Activated CD4-positive, alpha-beta memory T cell treated with anti-CD3 and anti-CD28 coated beads for 36 hours (primary cell): ENCODE measurements at places on chromosomes 5 and 9.

GRCh38 chr5:32785611-32786254 lies 74.6 kb downstream of the NPR3 start:
- no peak for DNase-seq

GRCh38 chr9:115758441-115758840 lies 395.1 kb upstream of the PAPPA start:
- DNase-seq, result no peak

DNA sequence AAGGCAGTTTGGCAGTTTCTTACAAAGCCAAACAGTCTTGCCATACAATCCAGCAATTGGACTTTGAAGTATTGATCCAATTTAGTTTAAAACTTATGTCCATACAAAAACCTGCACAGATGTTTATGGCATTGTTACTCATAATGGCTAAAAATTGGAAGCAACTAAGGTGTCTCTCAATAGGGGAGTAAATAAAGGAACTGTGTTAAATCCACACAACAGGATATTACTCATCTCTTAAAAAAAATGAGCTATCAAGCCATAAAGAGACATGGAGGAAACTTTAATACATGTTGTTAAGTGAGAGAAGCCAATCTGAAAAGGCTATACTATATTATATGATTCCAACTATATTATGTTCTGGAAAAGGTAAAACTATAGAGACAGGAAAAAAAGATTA lies 313.6 kb upstream of the CD180 start:
- DNase-seq, result no peak

GRCh38 chr5:157157293-157157891 lies 8.7 kb downstream of the GARIN3 start:
- no peak for DNase-seq

DNA sequence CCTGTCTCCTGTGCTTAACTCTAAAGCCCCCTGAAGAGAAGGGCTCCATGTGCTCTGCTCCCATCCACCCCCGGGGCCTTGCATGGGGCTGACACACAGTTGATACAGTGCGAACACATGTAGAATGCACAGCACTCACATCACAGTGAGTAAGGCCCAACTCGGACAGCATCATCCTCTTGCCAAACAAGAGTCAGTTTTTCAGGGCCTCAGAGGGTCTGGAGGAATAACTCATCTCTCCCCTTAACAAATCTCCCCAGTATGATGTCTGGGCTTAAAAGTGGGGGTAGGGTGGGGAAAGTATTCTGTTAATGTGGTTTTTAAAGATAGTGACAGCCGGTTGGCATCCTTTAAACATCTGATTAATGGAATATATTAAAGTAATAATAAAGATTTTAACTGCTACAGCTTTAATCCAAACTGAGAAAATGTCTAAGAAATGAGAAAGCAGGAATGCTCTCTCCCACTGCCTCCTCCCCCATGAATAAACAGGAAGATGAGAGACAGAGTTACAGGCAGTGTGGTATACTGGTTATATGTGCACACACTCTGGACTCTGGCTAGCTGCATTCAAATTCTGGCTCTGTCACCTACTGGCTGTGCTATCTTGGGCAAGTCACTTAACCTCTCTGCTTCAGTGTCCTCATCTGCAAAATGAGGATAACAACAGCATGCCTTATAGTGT lies 22.5 kb downstream of the APBA1 start:
- no peak for DNase-seq

DNA sequence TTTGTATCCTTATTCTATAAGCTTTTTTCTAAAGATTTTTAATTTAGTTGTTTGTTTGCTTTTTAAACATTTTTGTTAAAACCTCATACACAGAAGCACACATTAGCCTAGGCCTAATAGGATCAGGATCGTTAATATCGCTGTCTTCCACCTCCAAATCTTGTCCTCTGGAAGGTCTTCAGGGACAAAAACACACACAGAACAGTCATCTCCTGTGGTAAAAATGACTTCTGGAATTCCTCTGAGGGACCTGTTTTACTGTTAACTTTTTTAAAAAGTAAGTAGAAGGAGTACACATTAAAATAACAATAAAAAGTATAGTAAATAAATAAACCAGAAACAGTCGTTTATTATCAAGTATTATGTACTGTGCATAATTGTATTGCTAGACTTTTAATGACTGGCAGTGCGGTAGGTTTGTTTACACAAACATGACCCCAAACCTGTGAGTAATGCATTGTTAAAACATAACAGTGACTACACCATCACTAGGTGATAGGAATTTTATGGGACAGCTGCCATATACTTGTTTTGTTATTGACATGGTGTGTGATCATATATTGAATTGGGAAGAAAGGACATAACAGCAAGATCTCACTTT lies 109.6 kb downstream of the ZCCHC7 start:
- no peak for DNase-seq

DNA sequence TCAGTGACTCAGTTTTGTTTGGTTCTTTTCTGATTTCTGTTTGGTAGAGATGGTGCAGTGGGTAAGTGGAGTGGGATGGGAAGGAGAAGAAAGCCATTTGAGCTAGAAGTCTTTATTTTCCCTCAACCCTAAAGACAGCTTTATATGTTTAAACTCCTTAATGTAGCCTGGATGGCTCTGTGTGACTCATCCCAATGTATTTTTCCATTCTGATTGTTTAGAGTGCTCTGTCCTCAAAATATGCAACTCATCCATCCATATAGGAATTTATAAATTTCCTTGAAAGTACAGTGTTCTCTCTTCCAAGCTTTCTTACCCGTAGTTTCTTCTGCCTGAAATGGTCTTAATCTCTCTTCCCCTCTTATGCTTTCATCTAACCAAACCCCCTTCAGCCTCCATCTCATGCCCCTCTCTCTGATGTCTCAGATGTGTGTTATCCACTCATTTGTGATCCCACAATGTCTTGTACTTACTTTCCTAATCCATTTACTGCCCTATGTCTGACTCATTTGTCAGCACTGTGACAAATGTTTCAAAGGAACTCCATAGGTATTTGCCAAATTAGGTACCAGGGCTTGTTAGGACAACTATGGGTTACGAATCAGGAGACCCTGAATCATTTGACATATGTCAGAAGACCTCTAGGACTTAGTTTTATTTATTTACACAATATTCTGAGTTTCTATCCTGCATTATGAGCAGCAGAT lies 217.5 kb upstream of the SGCD start:
- no peak for DNase-seq

GRCh38 chr5:68266457-68266856 lies 50.9 kb downstream of the PIK3R1 start:
- DNase-seq, result no peak

DNA sequence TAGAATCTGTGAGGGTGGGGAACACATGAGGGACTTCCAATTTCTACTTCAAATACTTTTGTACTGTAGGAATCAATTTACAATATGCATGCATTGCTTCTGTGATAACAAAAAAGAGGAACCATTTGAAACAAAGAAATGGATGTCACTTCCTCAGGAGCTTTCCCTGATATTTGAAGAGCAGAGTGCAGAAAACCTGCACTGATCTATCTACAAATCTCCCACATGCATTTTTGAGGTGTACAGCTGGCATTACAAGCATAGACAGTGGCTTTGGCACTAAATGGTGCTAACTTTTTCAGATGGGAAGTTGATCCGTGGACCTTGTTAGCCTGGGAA lies 27.7 kb downstream of the YIPF5 start:
- no peak for DNase-seq

- DNase-seq, result no peak
Observed at GRCh38 chr5:82730913-82731312, 346.3 kb downstream of the TMEM167A start.

GRCh38 chr9:83471241-83471640 lies 67.0 kb downstream of the FRMD3 start:
- no peak for DNase-seq

DNA sequence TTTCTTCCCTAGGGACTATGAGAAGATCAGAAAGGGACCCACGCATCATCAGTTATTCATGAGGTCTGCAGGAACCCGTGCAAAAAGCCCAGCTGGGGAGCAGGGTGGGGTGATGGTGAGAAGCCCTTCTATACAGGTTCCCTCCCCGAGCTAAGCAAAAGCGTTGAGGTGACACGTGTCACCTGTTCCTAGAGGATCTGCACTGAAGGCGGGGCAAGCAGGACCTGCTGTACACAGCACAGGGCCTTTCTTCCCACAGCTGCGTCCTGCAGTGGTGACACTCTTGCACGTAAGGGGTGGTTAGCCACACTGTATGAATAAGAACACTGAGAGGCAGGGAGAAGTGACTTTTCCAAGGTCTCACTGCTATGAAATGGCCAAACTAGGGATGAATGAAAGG lies 37.2 kb upstream of the SH3PXD2B start:
- DNase-seq, result no peak

- no peak for DNase-seq
Observed at GRCh38 chr5:89191374-89191773, 308.4 kb upstream of the MEF2C start.

DNA sequence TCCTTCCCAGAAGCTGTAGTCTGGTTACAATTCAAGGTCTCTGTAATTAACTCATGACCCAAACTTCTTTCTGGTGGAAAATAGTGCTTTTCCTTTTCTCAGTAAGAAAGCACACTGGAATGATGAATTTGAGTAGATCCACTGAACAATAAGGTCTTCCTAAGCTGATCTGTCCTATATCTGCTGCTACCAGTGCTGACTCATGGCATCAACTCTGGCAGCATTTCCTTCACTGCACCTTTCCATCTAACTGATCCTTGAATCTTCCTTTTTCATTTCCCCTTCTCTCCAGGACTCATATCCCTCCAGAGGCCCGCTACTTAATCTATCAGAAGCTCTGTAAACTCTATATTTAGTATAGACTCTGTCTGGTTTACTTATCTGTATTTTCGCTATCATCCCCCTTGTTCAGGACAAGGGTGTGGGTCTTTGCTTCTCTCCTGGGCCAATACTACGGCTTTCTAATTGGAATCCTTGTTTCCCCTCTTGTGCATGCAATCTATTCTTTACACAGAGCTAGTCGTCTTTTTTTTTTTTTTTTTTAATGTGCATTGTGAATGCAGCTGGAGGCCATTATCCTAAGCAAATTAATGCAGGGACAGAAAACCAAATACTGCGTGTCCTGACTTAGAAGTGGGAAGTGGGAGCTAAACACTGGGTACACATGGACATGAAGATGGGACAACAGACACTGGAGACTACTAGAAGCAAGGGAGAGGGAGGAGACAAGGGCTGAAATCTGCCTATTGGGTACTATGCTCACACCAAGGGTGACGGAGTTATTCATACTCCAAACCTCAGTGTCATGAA lies 192.2 kb upstream of the RPS23 start:
- DNase-seq, result no peak

- DNase-seq, result no peak
Observed at GRCh38 chr5:185095-186070, 5.9 kb upstream of the LRRC14B start.

- DNase-seq, result no peak
Observed at GRCh38 chr5:9430306-9430705, 115.6 kb downstream of the SEMA5A start.

DNA sequence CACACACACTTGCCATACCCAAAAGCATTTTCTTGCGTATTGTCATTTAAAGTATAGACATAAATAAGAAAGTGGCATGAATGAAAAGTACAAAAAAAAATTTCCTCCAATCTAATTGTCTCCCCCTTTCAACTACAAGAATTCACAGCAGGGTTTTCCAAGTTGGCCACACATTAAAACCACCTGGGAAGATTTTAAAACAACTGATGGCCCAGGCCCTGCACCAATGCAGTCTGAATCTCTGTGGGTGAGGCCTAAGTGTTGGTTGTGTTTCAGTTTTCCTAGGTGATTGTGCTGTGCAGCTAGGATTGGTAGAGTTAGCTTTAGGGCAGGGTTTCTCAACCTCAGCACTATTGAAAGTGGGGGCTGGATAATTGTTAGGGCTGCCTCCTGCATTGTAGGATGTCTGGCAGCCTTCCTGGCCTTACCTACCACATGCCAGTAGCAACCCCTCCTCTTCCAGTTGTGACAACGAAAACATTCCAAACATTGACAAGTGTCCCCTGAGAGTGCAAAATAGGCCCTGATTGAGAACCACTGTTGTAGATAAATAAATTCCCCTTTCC lies 337.1 kb downstream of the KIAA0825 start:
- no peak for DNase-seq

GRCh38 chr9:34777666-34778065 lies 67.7 kb upstream of the CCL21 start:
- DNase-seq, result no peak

DNA sequence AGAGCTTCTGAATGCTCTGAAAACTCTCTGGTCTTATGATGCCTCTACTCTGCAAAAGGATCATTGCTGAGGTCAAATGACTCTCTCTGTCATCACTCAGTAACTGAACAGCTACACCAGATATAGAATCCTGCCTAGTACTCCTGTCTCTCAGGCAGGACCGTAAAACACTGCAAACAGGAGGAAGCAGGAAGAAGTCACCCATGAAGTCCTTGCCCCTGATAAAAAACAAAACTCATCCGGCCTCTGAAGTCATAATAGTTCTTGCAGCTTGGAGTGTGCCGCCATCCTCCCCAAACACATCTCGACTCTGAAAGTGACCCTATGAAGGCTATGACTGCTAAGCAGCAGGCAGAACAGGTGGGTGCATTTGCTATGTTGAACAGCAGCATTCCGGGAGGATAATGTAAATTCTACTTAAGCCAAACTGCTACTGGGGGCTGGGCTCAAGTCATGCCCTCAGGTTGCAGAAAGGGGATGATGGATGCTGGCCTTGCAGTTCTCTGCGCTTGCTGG lies 81.9 kb upstream of the FAM169A start:
- no peak for DNase-seq

DNA sequence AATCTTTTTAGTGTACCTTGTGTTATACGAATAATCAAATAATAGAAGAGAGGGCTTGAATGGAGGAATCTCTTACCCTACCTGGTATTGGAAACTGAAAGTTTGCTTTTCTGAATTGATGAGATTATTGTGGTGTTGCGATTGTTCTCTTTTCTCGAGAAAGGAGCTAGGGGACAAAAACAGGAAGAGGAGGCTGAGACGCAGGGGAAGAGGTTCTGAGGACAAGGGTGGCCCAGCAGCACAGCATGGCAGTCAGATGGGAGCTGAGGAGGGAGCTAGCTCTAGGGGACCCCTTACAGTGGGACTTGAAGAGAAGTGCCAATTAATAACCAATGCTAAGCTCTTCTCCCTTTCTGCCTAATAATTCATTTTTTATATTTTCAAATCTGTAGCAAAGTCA lies 183.3 kb upstream of the DMAC1 start:
- no peak for DNase-seq

DNA sequence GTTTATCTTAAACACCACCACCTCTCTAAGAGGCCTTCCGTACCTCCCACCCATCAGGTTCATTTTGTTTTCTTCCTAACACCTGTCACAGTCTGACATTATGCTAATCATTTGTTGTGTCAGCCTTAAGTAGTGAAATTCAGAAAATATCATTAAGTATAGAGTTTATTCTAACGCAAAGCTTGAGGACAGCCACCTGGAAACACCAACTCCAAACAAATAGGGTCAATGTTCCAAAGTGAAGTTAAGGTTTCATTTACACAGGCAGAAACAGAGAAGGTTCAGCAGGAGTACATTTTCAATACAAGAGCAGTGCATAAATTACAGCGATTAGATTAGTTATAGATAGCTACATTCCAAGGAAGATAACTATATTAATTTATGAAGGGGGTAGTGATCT lies 1.3 kb upstream of the SMC5 start:
- no peak for DNase-seq
